ENCODE measurements at places on chromosomes 11 and 22.

GRCh38 chr11:75365711-75366181 lies 14.3 kb upstream of the ARRB1 start:
- no peak for DNase-seq

DNA sequence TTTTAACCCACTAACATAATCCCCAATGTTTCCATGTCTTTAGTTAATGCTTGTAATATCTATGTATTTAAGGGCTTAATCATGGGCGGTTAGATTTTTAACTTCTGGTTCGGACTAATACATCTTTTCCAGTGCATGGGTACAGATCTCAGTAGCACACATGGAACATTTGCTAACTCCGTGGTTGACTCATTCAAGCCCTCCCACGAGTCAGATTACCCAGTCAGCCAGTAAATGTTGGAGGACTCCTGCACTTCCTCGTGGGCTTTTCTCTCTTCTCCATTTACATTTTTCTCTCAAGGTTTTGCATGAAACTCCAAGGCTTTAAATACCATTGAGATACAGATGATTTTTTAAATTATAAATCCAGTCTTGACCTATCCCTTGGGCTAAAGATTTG lies 313.9 kb downstream of the ST3GAL4 start:
- DNase-seq: no peak

DNA sequence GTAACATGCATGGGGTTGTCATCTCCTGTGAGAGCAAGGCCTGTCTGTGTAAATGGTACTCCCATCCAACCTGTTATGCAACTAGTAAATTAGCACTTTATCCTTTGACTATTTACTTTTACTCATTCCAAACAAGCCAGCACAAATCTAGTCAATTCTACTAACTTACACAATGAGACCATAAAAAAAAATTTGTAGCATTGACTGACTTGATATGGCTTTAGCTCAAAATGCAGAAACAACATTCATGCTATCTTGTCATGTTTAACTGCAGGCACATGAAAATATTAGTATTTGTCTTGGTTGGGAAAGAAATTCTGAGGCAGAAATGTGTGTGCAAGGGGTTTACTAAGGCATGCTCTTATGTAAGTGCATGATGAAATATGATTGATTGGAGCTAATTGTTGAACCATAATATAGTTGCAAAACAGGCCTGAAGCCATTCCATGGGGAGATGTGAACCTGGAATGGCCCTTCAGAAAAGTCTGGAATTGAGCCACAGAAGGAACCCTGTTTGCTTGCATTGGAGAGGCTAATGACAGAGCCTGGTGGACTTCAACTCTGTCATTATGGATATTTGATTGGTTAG lies 2.5 kb downstream of the SLC22A25 start:
- no peak for DNase-seq

DNA sequence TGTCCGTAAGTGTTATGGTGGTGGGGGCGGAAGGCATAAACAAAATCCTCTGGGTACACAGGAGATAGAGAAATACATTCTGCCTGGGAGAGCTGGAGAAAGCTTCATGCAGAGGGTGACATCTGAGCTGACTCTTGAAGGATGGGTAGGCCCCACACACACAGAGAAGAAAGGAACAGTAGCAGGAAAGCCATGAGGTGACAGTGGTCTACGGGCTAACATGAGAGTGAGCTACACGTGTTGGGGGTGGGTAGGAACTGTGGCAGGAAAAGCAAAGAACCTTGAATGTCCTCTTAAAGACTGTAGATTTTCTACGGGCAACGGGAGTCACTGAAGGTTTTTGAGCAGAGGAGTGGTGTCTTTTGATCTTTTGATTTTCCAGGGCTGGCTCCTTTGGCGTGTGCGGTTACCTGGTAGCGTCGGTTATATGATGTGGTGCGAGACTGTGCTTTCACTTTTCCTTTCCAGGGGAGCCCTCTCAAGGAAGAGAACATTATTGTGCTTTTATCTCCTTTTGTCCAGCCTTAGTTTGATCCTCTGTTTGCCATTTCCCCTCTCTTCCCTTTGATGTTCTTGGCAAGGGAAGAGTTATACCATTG lies 39.7 kb downstream of the ADAMTS8 start:
- no peak for DNase-seq

- DNase-seq: no peak
Measured at GRCh38 chr22:45777852-45778375, 106.3 kb downstream of the ATXN10 start.

- DNase-seq: no peak
Measured at GRCh38 chr11:115279813-115280761, 224.1 kb downstream of the CADM1 start.

DNA sequence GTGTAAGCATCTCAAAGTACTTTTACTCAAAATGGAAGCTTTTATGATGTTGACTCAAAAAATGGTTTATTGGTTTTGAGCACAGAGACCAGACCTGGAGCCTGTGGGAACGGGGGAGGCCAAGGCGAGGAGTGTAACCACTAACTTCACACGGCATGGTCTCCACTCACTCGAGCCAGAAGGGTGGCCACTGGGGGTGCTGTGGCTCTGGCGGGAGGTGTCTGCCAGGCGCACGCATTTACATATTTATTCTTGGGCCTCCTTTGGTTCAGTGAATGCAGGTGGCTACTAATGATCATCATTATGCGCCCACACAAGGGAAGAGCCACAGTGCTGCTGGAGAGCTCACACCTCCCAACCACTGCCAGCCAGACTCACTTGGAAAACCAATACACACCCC lies 64.6 kb downstream of the FLRT1 start:
- no peak for DNase-seq

DNA sequence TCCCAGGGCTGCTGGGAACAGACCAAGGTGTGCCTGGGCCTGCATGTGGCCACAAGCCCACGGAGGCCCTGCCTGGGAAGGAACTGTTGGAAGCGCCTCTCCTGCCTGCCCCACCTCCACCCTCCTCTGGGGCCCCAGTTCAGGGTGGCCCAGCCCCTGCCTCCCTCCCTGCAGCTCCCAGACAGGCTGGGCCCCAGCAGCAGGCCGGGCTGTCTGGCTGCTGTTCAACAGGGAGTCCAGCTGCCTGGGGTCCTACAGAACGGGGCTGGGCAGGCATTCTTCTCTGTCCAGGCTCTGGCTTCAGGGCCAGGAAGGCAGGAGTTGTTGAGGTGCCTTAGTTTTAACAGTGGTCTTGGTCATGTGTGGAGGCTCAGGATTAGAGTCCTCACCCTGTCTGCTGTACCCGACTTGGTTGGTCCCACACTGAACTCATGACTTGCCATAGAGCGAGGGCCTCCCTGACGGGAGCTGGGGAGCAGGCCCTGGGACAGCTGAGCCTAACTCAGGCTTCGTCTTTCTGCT lies 11.8 kb downstream of the PRDM11 start:
- no peak for DNase-seq

GRCh38 chr22:17974087-17974486 lies 50.3 kb downstream of the MICAL3 start:
- no peak for DNase-seq

- no peak for DNase-seq
Measured at GRCh38 chr11:32131321-32131720, 40.4 kb downstream of the RCN1 start.

DNA sequence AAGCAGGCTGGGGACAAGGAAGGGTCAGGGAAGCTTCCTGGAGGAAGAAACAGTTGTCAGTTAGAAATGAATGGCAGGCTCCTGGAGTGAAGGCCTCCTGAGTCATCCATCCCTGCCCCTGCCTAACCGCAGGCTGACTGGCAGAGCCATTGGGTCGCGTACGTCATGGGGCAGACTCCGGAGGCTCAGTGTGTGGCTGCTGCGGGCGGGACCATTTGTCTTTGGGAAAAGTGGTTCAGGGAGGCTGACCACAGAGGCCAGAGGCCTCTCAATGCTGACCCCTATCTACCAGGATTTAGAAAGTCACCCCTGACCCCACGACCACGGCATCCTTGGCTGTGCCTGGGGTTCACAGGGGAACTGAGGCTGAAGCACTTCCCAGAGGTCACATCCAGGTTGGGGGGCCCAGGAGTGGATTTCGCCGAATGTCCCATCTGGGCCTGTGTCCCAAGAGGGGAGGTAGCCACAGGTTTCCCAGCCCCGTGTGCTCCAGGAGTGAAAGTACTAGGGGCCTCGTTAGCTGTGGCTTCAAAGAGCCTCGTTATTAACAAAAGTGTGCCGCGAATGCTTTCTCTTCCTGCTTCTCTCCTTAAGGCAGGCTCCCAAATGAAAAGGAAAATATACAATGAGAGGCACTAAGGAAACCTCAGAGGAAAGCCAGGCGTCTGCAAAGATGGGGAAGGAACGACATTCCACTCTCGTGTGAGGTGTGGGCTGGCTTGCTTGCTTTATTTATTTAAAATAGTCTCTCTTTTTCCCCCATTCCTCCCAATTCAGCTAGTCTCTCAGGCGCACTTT lies 58.9 kb downstream of the FLRT1 start:
- peak; percentile 66 for DNase-seq

- no peak for DNase-seq
Measured at GRCh38 chr11:118921929-118922744, 3.6 kb downstream of the BCL9L start.

GRCh38 chr11:63507511-63507910 lies 1.6 kb downstream of the LGALS12 start:
- DNase-seq: no peak

DNA sequence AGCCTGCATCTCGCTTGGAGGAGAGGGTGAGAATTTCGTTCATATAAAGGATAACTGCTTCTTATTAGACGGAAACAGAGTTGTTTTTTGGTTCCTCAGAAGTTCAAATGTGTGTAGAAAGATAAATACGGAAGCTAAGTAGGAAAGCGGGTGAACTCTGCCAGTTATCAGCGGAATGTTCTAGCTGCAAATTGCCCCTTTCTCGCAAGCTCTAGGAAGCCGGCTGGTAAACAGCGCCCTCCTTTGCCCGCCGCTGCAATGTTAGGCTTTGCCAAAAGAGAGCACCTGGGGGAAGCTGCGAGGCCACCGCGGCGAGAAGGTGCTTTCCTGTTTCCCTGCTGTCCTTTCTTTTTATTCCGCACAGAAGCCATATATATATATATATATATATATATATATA lies 67.0 kb downstream of the IGLL5 start:
- DNase-seq: no peak

DNA sequence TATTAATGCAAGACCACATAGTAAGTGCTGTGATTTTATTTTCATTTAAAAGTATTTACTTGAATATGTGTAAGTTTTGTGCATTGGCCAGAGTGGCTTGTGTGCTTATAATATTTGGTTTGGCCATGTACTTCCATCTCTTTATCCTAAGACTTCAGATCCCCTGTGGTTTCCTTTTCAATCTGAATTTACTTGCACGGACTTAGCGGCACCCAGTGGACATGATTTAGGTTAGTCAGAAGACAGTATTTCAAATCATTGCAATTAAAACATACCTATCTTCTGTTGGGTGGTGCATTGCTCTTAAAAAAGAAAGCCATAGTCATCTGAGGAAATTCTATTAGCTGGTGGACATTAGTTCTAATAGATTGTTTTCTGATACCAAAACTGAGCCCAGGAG lies 30.7 kb downstream of the PIWIL4 start:
- DNase-seq: no peak
